Caudate nucleus (tissue), 63 donors: ENCODE measurements at places on chromosomes 13 and 19.

- DNase-seq, result no peak
These were observed at the start of gene NPAS1 for GRCh38 chr19:47019431-47020041. TSS of gene NPAS1 (plus strand) at chr19:47019837. CDS start at chr19:47021048, 1,211 bp downstream.

DNA sequence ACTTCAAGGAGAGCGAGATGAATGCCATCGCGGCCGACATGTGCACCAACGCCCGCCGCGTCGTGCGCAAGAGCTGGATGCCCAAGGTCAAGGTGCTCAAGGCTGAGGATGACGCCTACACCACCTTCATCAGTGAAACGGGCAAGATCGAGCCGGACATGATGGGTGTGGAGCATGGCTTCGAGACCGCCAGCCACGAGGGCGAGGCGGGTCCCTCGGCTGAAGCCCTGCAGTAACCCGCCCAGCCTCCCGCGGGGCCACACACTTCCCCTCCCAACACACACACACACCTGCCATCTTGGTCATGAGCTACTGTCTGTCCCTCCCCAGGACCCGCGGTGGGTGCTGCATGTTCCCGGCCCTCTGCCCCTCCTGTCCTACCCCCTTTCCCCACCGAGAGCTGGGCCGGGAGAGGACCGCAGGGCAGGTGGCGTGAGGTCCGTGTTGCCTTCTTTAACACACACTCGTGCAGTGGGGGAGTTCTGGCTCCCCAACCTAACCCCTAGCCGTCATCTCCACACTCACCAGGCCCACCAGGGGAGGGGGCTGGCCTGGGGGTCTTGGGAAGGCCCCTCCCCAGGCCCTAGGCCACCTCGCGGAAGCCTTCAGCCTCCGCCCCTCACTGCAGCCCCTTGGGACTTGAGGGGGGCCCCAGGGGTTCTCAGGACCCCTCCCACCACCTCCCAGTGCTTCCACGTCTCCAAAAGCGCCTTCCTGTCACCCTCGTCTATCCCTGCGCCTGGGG, 11.8 kb downstream of the STX10 start:
- no peak for DNase-seq

- no peak for DNase-seq
These were observed 92.7 kb downstream of the AKAP11 start for GRCh38 chr13:42364613-42365000.

DNA sequence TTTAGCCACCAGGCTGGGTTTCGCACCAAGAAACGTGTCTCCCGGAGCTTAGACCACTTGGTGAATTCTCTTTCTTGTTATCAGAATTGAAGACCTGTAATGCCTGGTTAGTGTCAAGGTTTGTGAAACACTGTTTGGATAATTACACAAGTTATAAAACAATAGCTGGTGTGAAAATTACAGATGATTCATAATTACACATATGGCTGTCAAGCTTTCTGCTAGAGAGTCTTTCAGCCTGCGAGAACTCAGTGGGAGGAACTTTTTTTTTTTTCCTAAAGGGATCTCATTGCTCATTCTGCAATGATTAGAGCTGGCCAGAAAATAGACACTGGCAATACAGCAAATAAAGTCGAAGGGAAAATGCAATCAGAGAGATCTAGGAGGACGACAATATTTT, 13.4 kb upstream of the KLK4 start:
- DNase-seq, result no peak

DNA sequence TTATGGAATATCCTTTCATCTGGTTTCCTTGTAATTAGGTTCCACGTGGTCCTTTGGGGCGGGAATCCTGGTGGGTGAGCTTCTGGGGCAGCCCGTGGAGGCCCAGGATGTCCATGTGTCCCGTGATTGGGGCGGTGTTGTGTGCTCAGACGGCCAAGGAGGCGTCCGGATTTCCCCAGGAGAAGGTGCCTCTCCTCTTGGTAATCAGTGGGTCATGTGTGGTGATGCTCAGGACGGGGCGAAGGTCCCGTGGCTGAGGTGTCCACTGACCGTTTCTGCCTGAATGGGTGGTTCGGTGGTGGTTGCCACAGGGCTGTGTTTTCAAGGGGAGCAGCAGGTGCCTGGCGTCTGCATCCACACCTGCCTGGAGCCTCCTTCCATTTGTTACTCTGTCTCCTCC, 52.2 kb upstream of the F7 start:
- DNase-seq, result no peak

- DNase-seq, result no peak
These were observed 17.6 kb downstream of the ZNF121 start for GRCh38 chr19:9566729-9567128.

DNA sequence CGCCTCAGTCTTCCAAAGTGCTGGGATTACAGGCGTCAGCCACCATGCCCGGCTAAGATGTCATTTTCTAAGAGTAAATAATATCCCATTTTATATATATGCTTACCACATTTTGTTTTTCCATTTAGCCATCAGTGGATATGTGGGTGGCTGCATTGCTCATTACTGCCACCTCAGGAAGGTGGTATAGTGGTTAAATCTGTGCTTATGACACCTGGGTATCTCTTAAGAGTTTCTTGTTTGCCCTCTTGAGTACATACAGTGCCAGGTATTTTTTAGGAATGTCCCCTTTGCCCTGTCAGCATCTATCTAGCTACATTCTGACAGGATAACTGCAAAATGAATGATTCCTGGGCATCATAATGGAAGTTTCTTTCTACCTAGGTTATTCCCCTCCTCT, 14.6 kb downstream of the ZNF69 start:
- no peak for DNase-seq

- no peak for DNase-seq
These were observed 75.2 kb upstream of the C13orf46 start for GRCh38 chr13:114049026-114049425.

DNA sequence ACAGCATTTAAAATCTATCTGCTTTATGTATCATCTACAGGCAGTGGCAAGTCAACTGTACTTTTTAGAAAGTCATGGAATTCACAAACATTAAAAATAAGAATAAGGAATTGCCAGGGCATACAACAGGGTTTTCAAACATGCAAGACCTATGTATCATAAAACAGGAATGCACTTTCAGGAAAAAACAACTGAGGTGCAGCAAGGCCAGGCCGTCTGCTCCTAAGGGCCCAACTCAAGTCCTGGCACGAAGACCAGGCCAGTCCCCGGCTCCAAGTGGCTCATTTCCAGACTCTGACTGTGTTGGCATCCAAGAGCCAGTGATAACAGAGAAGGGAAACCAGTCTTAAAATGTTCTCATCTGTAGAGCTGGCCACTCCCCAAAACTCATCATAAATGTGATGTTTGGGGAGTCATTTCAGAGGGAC, 7.1 kb downstream of the RFX2 start:
- DNase-seq, result no peak

DNA sequence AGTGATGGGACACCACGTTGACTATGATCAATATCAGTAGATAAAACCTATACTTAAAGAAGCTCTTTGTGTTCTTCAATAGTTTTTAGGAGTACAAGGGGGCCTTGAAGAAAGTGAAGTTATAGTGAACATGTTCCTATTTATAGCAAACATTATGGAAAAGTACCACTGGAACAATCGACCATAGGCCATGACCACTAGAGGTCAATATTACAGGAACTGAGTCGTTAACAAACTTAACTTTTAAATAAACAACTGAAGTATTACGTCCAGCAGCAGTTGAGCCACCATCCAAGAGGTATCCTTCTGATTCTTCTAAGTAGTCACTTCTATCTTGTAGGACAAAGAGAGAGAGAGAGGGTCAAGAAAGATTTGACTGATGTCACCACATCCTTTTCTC, 391.0 kb upstream of the SLITRK5 start:
- DNase-seq, result no peak

DNA sequence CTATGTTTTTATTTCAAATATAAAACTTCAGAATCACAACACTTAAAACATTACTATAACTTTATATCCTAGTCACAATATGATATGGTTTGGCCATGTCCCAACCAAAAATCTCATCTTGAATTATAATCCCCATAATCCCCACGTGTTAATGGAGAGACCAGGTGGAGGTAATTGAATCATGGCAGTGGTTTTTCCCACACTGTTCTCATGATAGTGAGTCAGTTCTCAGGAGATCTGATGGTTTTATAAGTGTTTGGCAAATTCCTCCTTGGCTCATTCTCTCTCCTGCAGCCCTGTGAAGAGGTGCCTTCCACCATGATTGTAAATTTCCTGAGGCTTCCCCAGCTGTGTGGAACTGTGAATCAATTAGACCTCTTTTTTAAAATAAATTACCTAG, 307.6 kb downstream of the SPRY2 start:
- no peak for DNase-seq

GRCh38 chr13:37486171-37486681, 112.3 kb downstream of the POSTN start:
- no peak for DNase-seq

DNA sequence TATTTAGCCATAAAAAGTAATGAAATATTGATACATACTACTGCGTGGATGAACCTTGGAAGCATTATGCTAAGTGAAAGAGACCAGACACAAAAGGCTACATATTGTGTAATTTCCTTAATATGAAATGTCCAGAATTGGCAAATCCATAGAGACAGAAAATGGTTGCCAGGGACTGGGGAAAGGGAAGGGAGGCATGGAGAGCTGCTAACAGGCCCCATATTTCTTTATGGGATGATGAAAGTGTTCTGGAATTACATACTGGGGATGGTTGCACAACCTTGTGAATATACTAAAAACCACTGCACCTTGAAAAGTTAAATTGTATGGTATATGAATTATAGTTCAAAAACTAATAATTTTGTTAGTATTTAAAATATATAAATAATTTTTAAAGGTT, 3.6 kb downstream of the IFT88 start:
- DNase-seq, result no peak

- DNase-seq, result no peak
These were observed 24.3 kb upstream of the LAMP1 start for GRCh38 chr13:113272701-113273181.

DNA sequence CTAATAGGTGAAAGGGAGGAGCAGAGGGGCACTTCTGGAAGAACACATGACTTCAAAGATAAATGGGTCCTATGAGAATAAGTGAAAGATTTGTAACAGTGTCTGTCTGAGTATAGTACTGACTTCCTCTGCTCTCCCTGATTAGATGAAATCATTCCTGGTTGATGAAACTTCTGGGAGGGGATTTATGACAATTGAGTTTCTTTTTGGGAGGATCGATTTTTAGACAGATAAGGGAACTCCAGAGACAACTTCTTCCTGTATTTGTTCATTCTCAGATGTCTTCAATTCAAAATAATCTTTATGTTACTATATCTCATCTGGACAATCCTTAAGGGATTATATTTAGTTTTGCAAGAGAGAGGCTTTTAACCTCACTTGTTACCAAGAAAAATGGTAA, 20.0 kb downstream of the SETDB2 start:
- DNase-seq, result no peak

- DNase-seq, result no peak
These were observed 9.4 kb downstream of the SAMD4B start for GRCh38 chr19:39351537-39352064.

DNA sequence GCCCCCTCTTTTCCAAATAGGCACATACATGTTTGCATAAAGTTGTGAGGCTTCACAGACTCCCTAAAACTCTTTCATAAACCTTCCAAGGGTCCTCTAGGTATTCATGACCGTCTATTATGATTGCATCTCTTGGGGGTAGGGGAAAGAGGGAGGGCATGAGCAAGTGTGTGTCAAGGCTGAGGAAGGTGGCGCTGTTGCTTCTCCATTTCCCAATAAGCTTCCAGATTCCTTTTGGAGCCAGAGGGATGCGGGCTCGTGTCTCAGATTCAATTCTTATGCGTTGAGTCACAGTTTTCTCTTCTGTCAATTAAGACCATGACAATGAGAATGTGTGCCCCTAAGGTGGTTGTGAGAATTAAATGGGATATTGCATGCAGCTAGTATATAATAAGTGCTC, 51.0 kb upstream of the CYP2A7 start:
- DNase-seq, result no peak

DNA sequence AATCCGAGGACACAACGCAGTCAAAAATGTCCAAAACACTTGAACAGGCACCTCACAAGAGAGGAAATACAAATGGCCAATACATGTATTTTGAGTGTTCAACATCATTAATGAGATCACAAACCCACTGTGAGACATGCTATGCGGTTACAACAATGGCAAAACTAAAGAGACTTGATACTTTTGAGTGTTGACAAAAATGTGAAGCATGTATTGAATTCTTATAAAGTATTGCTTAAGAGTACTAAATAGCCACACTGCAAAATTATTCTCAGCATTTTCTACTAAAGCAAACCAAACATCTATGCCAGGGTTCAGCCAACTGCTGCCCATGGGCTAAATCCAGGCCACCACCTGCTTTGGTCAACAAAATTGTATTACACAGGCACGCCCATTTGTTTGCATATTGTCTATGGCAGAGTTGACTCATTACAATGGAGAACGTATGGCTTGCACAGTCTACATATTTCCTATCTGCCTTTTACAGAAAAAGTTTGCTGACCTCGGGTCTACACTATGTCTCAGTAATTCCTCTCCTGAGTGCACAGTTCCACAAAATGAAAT, 135.3 kb downstream of the B3GLCT start:
- no peak for DNase-seq

GRCh38 chr13:49627831-49628652, at the start of gene ARL11:
TSS of gene ARL11 (plus strand) at chr13:49628507. CDS start at chr13:49630448, 1,941 bp downstream.
- DNase-seq, result no peak

- DNase-seq, result no peak
These were observed 68.3 kb downstream of the CEBPG start for GRCh38 chr19:33441828-33442227.
